ENCODE measurements at places on chromosomes 2 and 18.
A peak's percentile ranks its signal among the peaks of the same experiment; 100 is the strongest.

GRCh38 chr2:101152272-101153076, 1.3 kb upstream of the TBC1D8 start:
- peak; percentile 45 for DNase-seq

DNA sequence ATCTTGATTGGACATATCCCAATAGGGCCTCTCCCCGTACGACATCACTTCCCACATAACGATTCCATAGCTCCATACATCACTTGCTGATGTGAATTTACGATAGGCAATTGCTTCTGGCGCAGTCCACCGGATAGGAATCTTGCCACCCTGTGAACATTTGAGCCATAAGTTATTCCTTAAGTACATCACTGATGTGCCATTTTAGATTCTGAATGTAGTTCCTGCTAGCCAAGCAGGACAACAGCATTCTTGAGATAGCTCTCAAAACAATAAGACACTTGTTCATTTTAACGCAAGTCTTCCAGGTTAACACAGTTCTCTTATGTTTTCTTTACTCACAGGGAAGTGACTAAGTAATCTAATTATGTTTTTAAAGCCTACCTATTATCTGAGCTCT, 138.0 kb downstream of the EPHA4 start:
- no peak for DNase-seq

DNA sequence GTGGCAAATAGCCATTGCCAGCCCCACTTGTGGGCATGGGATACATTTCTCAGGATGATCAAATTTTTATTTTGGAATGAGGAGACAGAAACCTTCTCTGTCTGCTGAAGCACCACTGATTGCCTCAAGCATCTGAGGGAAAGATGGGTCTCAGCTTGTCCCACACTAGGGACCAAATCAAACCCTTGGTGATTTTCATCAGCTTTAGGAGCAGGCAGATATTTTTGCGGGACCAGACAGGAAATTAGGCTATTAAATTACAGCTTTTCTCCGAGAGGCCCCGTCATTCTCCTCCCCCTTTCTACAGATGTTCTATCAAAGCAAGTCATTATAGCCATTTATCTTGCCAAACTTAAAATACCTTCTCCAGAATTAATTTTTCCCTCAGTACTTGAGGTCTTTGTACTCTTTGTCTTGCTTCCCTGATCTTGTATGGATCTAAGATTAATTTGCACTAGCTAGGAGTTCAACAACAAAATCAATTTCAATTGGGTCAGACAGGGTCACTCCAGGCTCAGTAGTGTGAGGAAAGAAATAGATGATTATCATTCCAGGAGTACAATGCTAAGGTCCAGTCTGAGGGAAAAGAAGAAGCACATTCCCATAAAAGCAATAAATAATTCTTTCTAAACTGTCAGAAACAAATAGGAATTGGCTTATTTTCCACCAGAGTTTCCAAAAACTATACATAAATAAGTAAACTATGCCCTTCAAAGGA, 818.1 kb upstream of the SOX11 start:
- no peak for DNase-seq

GRCh38 chr2:172084645-172085459, 455 bp upstream of the DLX1 start:
- DNase-seq: peak; percentile 92

DNA sequence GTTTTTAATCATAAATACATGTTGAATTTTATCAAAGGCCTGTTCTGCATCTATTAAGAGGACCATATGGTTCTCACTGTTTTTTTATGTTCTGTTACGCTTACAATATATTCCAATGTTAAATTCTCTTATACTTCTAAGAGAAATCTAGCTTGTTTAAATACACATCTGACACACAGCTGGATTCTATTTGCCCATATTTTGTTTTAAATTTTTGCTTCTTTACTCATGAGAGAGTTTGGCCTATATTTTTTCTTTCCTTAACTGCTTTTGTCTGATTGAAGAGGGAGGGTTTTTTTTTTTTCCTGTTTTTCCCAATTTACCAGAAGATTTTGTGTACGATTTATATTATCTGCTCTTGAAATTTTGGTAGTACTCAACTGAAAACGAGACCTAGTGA, 34.9 kb downstream of the RNF144A start:
- DNase-seq: no peak

All from Jurkat, Clone E6-1 (cell line).